RPMI7951 (cell line): ENCODE measurements at places on chromosomes 7 and 10. TPM values are rescaled to one million over a fixed set of nuclear protein-coding genes. Genes with fewer than 3 reads are reported as not detected.
A peak's percentile ranks its signal among the peaks of the same experiment; 100 is the strongest.

GRCh38 chr7:144713850-144714249, 122.0 kb downstream of the TPK1 start:
- no peak for DNase-seq

Gene GUSB
- 30.3 and 36.6 TPM in 2 replicates for total RNA-seq

GRCh38 chr7:149885191-149886017, 11.6 kb downstream of the ATP6V0E2 start:
- peak; percentile 26 for DNase-seq

DNA sequence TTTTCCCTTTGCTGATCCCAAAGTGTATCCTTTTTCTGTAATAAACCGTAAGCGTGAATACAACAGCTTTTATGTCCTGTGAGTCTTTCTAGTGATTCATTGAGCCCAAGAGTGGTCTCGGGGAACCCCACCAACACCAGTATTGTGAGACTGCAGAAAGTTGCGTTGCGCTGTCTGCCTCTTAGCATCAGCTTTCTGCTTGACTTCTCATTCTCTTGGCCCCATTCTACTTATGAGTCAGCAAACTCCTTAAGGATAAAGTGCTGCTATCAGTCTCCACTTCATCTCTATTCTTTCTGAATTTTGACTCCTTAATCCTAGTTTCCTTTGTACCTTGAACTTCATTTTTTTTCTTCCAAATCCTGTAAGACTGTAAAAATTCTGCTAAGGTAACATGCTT, 184.3 kb upstream of the MBL2 start:
- no peak for DNase-seq

Gene CPN1
- not detected in 2 replicates for total RNA-seq

DNA sequence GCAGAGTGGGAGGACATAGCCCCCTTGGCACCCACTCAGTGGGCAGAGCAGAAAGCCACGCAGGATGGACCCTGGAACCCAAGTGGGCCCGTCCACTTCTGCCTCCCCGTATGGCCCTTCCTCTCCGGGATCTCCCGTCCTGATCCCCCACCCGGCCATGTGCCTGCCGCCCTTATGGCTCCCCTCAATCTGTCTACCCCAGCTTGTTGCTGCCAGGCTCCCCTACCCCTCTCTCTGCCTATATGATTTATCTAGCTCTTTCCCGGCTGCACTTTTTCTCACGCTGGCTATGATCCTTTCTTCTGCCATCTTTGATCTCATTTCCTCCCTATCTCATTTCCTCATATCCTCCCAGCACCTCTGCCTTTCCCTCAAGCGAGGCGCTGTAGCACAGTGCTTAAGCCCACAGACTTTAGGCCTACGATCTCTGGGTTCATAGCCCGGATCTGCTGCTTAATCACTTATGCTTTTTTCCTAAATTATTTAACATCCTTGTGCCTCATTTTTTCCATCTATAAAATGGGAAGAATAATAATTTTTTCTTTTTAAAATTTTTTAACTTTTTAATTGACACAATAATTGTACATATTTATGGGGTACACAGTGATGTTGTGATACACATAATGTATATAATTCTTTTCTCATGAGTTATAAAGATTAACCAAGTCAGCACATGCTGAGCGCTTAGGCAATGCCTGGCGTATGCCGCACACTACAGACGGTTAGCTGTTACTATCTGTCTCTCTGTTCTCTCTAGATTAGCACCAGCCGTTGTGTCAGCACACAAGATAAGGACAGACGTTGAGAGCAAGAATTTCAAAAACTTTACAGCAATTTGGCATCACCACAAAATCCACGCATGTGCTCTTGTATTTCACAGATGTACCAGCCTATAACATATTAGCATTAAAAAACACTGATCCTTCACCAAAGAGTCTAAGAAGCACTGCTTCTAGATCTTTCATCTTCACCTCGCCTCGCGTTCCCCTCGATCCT, 18.1 kb downstream of the KCNH2 start:
- DNase-seq, result no peak
